ELF-1 (cell line): ENCODE measurements at places on chromosomes 16 and 17.

DNA sequence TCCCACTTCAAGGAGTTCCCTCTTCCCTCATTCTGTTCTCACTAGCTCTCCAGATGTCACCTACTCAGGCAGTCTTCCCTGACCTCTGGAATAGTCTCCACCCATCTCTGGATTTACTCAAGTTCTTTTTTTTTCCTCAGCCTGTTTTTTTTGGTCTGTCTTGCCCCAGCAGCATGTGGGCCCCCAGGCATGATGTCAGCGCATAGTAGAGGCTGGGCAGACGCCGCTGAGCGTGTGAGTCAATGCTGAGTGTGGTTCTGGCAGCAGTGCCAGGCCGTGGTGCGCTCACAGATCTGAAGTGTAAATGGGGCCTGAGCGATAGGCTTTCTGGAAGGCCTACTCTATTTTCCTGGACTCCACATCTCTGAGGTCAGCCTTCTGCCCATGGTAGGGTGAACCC, 2.7 kb upstream of the KCNJ18 start:
- DNase-seq: peak; percentile 86

DNA sequence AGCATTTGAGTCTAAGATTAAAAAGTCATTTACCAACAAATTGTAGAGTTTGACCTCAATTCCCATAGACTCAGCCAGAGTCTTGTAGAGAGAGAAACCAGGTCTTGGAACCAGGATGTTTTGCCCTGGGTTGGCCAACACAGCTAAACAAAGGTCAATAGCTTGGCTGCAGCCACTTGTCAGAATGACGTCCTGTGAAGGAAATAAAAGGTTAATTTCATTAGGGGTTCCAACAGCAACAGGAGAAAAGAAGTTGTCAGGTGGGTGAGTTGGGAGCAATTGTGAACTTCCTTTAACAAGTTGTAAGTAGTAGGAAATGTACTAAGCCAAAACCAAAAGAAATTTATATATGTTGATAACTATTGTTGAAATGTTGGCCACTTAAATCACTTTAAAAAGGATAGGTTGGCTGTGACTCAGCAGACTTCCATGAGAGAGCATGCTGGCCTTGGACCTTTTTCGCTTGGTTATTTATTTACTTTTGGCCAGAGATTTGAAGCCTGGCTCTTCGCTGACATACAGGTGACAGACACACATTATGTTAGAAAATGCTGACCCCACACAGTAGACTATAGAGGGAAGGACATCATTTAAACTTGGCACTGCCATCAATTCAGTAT, 4.3 kb downstream of the TAT start:
- no peak for DNase-seq

DNA sequence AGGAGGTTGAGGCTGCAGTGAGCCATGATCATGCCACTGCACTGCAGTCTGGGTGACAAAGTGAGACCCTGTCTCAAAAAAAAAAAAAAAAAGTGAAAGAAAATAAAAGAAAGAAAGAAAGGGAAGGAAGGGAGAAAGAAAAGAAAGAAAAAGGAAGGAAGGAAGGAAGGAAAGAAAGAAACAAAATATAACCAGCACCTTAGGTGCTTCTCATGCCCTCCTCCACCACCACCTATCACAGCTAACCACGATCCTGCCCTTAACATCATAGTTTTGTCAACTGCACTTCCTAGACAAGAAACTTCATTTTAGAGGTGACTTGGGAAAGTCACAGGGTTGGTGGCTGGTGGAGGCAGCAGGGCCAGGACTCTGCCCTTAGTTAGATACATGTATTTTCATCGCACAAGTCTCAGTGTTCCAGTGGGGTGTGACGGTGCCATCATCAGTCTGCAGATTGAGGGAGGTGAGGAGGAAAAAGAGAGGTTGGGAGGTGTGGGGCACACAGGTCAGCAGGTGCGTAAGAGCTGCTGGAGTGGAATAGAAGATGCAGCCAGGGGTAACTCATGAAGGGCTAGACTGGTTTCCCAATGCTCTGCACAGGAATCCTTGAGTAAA, 10.0 kb downstream of the SUPT4H1 start:
- DNase-seq: no peak

DNA sequence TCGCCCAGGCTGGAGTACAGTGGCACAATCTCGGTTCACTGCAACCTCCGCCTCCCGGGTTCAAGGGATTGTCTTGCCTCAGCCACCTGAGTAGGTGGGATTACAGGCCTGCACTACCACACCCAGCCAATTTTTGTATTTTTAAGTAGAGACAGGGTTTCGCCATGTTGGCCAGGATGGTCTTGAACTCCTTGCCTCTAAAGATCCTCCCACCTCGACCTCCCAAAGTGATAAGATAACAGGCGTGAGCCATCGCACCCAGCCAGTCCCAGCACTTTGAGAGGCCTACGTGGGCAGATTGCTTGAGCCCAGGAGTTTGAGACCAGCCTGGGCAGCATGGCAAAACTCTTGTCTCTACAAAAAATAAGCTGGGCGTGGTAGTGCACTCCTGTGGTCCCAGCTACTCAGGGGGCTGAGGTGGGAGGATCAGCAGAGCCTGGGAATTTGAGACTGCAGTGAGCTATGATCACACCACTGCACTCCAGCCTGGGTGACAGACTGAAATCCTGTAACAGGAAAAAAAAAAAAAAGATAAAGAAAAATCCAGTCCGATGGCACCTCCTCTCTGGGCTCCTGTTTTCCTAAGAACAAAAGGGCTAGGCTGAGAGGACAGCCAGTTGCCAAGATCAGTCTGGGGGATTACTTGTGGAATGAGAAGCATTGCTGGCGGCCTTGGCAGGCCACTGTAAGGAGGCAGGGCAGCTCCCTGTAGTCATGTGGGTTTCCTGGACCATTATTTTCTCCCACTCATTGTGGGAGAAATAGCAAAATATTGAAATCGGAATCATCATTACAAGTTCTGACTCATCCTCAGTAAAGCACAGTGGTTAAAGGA, 3.0 kb upstream of the PIPOX start:
- peak; percentile 62 for DNase-seq

- no peak for DNase-seq
These were observed 74.9 kb downstream of the DYNLRB2 start for GRCh38 chr16:80615735-80616134.

DNA sequence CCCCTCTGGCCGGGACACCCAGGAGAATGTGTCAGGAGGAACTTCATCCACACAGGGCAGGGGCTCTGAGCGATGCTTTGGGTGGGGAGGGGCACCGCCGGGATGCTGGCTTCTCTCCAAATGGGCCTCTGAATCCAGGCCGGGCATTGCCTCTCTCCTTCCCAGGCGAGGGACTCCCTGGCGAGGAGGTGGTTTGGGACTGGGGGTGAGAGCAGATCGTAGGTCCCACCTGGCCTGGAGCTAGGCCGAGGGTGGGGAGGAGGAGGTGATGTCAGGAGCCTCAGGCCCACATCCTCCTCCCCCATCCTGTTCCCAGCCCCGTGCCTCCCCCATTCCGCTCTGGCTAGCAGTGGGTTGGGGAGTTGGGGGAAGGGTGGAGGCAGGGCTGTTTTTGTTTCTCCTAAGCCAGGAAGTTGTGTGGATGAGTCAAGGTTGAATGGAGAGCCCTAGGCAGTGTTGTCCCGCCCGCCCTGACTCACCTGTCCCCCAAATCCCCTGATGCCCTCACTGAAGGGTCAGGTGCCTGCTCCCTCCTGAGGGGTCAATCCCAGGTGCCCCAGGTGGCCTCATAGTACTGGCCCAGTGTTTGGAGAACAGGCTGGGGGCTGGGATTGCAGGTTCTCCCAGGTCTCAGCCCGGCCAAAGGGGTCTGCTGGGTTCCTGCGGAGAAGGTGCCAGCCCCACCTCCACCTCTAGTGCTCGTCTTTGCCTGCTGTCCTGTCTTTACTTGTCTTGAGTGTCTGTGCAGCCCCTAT, 2.8 kb downstream of the GRB7 start:
- peak; percentile 83 for DNase-seq

DNA sequence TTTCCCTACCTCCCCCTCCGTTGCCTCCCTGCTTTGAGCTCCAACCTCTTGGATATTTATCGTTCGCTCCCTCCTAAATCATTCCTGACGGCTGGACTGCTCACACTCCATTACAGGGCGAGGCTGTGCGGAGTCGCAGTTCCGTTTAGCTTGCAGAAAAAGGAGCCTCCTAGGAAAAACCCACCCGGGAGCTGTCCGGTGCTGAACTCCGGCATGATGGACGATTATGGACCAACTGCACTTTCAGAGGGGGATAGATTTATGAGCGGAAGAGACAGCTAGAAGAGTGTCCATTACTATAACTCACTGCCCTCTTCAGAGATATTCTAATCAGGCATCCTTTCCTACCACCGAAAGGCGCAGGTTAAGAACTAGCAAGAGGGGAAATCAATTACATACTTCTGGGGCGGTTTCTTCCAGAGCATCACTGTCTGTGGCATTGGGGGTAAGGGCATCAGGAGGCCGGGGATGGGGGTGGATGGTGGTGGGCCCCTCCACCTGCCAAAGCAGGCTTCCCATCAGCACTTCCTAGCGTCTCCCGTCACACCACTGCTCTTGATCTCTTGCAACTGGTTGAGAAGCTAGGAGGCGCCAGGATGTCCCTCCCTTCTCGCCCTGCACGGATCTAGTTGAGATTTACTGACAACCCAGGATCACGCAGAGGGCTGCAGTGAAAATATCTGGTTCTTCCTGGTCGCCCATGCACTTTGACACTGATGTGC, 251.2 kb downstream of the ENGASE start:
- DNase-seq: peak; percentile 37

GRCh38 chr17:56440419-56440818, 153.1 kb upstream of the NOG start:
- DNase-seq: no peak

GRCh38 chr17:2904135-2904534, 107.9 kb downstream of the RAP1GAP2 start:
- DNase-seq: no peak

DNA sequence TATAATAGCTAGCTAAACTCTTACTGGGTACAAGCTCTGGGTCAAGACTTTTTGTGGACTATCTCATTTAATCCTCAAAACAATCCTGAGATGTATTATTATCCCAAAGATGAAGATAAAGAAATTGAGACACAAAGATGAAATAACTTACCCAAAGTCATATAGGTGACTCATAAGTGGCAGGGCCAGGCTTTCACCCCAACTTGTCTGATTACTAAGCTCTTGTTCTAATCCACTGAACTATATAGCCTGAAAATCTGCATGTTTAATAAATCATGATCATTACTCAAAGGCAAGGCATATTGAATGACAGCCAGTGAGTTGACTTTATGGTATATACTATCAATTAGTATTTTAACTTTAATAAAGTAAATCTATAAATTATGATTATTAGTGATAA, 77.4 kb downstream of the SKAP1 start:
- DNase-seq: no peak

- DNase-seq: no peak
These were observed 2.5 kb downstream of the RPAIN start for GRCh38 chr17:5422505-5422904.

GRCh38 chr17:16484445-16485175, 7.4 kb downstream of the LRRC75A start:
- peak; percentile 40 for DNase-seq

GRCh38 chr16:29684679-29685078, 5.7 kb downstream of the QPRT start:
- no peak for DNase-seq

GRCh38 chr16:66740010-66740409, 11.4 kb downstream of the DYNC1LI2 start:
- DNase-seq: peak; percentile 74

- no peak for DNase-seq
These were observed 130.2 kb downstream of the ABCC6 start for GRCh38 chr16:16092925-16093627.

GRCh38 chr17:77086433-77087010, 54.2 kb upstream of the SEC14L1 start:
- peak; percentile 90 for DNase-seq

DNA sequence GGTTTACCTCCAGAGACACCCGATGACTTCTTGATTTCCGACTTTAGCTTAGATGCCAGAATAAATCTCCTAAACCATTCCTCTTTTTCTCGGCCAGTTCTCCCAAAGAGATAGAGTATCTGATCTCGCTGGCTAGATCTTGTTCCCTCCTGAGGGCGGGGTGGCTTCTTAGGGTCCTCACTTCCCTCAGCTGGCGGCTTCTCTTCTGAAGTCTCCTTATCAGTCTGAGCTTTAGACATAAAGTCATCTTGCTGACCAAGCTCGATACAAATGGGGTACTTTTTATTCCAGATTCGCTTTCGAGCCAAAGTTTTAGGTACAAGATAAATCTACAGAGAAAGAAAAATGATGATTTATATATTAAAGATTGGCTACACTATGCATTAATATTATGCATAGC, 63.6 kb upstream of the ERN1 start:
- DNase-seq: no peak

- peak; percentile 40 for DNase-seq
These were observed 45.2 kb upstream of the SLC5A11 start for GRCh38 chr16:24800586-24800985.

DNA sequence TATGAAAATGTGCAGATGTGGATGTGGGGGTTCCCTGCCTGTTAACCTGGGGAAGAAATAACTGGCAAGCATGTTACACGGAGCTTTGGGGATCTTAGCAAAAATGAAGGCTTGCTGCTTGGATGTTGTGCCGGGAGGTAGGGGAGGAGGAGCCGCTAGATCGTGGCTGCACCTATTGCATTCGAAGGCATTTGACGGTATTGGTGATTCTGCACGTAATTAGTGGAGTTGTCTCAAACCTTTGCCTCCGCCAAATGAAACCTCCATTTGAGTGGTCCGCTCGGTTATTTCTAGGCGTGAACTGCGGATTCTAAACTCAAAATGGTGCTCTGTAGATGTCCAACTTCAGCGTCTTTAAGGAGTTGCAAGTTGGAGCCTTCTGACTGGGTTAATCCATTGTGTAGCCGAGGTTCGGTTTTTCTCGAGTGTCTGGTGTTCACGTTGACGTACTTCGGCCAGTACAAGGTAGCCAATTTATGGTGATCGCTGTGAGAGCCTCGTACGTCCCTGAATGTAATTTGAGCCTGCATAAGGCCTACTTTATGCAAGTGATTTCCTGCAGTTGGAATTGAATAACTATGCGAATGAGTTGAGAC, 1.5 kb downstream of the TNRC6C start:
- DNase-seq: peak; percentile 51

DNA sequence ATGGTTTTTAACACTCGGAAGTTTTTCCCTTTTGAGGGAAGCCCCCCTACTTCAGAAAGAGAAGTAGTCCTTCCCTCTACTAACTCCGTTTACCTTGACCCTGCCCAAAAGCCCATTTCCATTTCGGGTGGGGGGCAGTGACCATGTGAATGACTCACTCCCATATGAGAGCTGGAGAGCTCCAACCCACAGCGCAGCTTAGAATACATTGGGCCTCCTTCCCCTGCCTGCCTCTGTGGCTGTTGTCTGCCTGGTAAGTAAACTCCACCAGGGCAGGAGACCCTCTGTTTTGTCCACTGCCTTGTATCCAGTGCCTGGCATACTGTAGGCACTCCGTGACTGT, 985 bp downstream of the SGSM2 start:
- peak; percentile 47 for DNase-seq

DNA sequence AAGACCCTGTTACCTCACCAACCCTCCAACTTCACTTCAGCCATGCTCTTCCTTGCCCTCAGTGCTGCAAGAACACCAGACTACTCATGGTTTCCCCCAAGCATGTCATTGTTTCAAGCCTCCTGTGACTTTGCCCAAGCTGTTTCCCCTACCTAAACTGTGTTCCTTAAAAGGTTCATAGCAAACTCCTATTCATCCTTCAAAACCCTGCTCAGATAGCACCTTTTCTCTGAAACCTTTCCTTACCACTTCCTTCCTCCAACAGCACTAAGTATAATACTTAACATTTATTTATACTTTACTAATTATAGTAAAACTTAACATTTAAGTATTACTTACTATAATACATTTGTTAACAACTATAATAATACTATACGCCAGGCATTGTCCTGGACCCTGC, 136.2 kb downstream of the CCT6B start:
- no peak for DNase-seq
